ENCODE measurements at places on chromosomes 3 and 15.

GRCh38 chr3:138438896-138439295, 4.5 kb downstream of the ESYT3 start:
- DNase-seq, result no peak

- no peak for DNase-seq
These were observed 2.0 kb upstream of the RPUSD2 start for GRCh38 chr15:40567111-40567510.

DNA sequence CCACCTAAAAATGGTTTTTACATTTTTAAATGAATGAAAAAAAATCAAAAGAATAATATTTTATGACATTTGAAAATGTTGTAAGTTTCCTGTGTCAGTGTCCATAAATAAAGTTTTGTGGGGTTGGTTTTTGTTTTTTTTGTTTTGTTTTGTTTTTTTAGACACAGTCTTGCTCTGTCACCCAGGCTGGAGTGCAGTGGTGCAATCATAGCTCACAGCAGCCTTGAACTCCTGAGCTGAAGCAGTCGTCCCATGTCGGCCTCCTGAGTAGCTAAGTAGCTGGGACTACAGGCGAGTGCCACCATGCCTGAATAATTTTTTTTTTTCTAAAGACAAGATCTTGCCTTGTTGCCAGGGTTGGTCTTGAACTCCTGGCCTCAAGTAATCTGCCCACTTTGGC, 2.8 kb upstream of the GLB1 start:
- DNase-seq, result no peak

DNA sequence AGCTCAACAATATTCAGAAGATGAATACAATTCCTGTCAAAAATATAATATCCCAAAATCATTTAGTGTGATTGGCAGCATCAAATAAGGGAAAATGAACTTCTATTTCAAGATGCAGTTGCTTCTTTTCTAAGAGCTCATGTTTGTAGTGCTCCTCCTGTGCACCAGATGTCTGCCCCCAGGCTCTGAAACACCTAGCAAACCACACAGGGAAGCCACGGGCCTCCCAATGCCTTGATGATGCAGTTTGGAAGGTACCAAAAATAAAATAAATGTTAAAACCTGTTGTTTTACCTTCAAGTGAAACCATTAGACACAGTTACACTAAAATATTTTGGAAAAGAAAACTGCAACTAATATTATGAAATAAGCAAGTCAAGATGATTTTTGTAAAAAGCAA, 22.2 kb downstream of the CFAP20DC start:
- DNase-seq, result no peak

DNA sequence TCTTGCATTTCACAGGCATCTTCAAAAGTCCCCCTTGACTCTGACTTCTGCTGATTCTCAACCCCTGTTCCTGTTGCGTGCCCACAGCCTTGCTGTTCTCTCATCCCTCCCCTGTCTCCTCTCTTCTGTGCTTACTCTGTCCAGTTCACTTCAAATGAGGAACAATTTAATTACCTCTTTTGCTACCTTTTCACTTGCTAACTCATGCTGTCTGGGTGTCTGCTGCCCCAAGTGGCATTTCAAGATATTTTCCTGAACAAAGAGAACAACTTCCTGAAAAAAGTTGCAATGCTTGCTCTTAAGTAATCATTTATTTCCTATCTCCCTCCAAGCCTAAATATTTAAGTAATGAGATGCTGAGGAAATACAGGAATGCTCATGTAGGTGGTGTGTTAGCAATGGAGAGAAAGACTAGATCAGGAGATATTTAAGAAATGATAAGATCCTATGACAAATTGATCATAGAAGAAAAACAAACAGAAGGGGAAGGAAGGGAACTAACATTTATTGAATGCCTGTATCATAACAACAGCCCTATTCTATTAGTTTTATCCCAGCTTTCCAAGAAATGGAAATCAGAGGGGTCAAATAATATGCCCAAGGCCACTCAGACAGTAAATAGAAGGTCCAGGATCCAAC, 42.2 kb downstream of the SV2B start:
- DNase-seq, result no peak

- no peak for DNase-seq
These were observed 542.9 kb downstream of the FHIT start for GRCh38 chr3:60708191-60708975.

DNA sequence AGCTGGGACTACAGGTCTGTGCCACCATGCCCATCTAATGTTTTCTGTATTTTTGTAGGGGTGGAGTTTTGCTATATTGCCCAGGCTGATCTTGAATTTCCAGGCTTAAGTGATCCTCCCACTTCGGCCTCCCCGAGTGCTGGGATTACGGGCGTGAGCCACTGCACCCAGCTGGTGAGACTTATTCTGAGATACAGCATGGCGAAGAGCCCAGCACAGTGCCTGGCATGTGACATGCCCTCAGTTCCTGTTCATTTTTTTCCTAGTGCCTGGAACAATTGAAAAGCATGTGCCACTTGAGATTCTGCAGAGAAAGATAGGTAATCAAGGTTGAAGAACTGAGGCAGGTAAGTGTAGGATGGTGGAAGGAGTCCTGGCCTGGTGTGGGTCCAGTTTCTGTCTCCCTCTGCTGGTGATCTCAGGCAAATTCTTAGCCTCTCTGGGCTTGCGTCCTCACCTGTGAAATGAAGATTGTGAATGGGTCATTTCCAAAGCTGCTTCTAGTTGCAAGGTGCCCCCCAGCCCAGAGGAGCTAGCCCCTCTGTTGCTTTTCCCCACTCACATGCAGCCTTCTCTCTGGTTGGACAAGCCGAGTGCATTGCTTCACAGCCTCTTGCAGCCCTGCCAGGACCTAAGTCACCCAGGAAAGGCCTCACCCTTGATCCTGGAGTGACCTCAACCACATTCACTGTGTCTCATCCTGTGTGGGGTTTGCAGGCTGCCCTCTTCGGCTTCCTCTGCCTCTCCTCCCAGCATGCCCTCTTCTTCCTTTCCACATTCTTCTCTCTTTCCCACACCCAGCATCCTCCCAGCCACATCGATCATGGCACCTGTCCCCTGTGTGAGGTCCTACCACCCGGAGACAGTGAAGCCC, 4.3 kb upstream of the RHCG start:
- DNase-seq, result no peak

GRCh38 chr15:73284090-73284716, 84.6 kb downstream of the HCN4 start:
- no peak for DNase-seq

- no peak for DNase-seq
These were observed 47.3 kb upstream of the ALDH1A3 start for GRCh38 chr15:100832149-100832942.

GRCh38 chr3:129605203-129605921, 1.1 kb downstream of the PLXND1 start:
- DNase-seq, result no peak

GRCh38 chr3:37500518-37500917, 326.1 kb upstream of the LRRFIP2 start:
- no peak for DNase-seq

DNA sequence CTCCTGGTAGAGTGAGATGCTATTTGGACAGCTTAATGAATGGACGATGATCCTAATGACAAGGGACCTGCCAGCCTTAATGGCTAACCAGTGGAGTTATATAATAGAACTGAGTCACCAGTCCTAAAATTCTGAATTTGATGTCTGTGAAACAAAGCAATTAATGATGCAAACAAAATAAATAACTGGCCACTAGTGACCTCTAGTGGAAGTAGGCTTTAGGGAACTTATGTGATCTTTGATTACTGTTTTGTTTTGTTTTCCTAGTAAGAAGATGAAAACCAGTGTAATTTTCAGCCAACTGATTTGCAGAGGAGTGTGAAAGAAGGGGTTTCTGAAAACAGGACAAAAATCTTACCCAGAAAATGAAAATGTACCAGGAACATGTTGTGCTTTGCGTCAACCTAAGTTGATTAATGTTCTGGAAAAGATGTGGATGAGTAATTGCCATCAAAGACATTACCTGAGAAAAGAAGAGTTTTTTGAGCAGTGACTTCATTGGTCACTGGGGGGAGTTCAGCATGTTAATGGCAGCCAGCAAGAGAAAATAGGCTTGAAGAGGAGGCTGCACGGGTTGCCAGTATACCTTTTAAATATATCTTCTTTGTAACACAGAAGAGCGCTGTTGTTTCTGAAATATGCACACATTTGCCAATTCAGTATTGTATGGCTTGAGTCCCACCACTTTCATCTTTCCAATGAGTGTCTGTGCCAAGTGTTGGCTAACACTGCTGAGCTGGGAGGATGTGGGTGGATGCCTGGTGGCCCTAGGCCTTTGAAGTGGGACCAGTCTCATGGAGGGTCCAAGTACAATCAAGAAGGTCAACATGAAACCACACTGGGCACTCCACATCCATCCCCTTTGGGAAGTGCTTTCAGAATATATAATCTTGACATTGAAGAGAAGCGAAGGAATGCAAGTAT, 9.3 kb downstream of the VEPH1 start:
- DNase-seq, result no peak

DNA sequence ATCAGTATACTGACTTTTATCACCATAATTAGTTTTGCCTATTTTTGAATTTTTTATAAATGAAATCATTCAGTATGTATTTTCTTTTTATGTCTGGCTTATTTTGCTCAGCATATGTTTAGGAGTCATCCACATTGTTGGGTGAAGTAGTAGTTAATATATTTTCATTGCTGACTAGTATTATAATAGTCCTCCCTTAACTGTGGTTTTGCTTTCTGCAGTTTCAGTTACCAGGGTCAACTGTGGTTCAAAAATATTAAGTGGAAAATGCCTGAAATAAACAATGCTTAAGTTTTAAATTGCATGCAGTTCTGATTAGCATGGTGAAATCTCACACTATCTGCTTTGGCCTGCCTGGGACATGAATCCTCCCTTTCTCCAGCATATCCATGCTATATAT, 39.5 kb upstream of the PRR23C start:
- no peak for DNase-seq

- no peak for DNase-seq
These were observed 306.5 kb upstream of the SLITRK3 start for GRCh38 chr3:165502707-165503106.

DNA sequence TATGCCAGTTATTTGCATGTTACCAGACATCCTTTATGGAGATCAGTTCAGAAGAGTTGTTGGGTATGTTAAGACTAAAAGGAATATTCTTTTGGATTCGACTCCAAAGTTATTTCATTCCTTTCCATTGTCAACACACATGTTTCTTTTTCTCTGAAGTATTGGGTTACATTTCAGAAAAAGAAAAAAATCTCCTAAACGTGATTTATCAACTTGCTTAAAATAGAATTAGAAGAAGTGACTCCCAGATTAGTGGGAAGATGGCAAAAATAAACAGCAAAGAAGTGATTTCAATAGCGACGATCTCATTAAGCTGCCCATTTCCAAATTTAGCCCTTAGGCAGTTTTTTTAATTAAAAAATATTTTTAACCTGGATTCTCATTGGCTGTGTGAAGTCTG, 85.4 kb downstream of the TIGIT start:
- no peak for DNase-seq

DNA sequence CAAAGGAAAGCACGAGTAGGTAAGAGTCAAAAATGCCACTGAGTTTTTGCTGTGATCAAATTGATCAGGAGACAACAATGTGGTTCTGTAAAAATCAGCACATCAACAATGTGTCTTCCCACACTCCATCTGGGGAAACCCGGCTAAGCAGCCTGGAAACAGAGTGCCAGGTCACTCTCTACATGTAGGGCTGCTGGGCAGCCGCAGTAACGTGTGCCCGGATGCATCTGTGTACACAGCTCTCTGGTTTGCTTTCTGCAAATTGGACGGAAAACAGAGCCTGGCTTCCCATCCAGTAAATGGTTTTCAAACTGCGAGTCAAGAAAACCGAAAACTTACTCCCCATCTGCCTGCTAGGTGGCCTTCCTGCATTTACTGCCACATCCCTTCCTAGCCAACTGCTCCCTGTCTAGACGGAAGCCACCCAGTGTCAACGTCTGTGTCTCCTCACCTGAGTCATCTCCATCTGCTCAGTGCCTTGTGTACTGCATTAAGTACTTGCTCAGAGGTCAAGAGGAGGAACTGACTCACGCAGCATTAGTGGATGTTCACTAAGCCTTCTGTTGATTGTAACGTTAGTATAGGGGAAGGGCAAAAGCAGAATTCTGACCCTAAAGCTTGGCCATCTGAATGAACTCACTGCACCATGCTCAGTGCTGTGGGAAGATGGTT, 124.1 kb downstream of the TJP1 start:
- DNase-seq, result no peak

DNA sequence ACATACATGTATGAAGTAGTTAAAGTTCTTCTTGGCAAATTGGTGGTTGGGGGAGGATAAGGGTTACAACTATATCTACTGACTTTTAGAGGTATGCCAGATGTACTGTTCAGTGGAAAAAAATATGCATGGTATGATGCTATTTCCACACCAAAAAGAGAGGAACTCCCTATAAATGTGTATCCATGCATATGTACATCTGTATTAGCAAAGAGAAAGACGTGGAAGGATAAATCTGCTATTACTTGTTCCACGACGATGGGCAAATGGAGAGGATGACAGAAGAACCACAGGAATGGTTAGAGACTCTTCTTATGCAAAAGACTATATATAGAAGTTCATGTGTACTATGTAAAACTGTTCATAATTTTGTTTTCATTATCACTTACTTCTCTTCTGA, 197.6 kb downstream of the RORA start:
- no peak for DNase-seq

DNA sequence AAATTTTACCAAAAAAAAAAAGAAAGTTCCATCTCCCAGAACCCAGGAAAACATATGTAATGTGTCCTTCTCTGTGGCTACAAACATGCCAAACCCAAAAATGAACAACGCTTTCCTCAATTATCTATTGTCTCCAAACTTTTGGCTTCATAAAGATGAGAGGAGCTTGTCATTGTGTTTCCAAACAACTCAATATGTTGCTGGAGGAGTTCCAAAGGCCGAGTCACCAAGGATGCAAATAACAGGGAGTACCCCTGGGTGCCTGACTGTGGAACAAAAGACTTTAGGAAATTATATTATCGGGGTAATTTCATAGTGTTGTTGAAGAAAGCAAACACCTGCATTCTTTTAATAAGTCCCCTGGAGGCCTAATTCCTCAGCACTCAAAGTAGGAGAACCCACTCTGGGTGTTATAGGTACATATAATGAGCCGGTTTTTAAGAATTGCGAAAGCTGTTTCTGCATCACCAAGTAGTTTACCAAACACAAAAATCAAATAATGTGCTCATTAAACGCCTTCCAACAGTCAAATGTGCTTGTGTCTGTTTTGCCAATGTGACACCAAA, 206.3 kb upstream of the PRICKLE2 start:
- DNase-seq, result no peak

DNA sequence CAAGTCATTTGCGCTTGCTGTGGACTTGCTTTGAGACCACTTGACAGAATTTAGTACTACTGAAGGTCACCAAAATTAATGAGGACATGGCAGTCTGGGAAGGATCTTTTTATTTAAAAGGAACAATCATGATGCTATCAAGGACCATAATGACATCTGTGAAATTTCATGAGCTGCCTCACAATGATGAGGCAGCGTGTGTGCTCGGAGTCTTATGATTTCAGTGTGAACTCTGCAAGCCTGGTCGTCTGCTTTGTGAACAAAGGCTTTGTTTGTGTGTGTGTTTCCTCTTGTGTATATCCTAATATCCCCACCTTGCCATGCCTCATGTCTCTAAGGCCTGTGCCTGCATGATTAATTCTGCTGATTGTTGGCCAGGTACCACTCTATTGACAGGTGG, 46.7 kb downstream of the RAD54L2 start:
- DNase-seq, result no peak

Data from NCI-H187 treated with DMSO at 0.1 percent for 48 hours (cell line).